ENCODE measurements at places on chromosomes 16 and 17. TPM values are rescaled to one million over a fixed set of nuclear protein-coding genes. Genes with fewer than 3 reads are reported as not detected.
A peak's percentile ranks its signal among the peaks of the same experiment; 100 is the strongest.

DNA sequence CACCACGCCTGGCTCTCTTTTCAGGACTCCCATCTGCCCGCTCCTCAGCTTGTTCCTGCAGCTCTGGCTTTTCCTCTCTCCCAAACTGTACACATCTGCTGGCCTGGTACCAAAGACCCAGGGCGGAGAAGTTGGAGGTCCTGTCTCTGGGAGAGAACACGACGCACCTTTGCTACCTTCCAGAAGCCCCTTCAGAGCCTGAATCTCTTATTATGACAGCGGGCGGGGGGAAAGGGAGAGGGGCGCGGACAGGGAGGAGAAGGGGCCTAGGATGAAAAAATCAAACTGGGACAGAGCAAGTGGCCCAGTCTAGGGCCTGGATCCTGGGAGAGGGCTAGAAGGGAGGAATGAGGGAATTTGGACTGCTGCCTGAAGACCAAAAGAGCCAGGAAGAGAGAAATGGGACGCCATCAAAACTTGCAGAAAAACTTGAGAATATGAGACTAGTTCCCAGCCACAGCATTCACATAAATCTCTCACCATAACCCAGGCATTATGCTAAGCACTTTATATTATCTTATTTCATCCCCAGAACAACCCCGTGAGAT is 2.5 kb upstream of the PER1 start:
- DNase-seq = no peak

GRCh38 chr17:31609996-31610910 is 218.8 kb downstream of the RAB11FIP4 start:
- DNase-seq = no peak

DNA sequence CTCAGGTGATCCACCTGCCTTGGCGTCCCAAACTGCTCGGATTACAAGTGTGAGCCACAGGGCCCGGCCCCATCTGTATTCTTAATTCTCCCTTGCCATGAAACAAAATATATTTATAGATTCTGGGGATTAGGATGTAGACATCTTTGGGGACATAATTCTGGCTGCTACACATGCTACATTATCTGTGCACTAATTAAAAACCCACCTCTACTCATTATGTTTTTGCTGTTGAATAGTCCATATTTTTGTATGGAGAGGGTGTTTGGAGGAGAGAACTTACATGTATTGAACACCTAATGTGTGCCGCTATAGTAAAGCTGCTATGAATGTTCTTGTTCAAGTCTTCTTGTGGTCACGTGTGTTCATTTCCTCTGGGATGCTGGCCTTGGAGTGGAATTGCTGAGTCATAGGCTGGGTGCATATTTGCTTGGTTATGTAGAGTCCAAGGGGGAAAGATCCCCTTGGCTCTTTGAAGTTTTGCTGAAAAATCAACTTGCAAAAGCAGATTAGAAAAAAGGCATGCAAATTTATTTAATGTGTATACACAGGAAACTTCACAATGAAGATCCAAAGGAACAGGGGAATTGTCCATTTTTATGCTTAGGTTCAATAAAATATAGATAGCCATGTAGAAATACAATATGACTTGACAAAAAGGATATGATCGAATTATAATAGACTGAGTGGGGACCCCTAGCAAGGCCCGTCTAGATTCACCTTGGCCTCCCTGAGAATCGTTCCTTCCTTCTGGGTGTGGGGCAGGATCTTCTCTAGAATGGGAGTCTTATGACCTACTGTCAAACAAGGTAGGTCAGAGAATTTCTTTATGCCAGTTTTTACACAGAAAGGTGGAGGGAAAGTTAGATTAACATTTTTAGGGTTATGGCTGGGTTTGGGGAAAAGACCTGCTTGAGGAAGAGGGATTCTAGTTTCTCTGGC is 42.1 kb upstream of the GPRC5B start:
- peak; percentile 40 for DNase-seq

GRCh38 chr17:50477976-50478375 is 684 bp upstream of the RSAD1 start:
- no peak for DNase-seq

DNA sequence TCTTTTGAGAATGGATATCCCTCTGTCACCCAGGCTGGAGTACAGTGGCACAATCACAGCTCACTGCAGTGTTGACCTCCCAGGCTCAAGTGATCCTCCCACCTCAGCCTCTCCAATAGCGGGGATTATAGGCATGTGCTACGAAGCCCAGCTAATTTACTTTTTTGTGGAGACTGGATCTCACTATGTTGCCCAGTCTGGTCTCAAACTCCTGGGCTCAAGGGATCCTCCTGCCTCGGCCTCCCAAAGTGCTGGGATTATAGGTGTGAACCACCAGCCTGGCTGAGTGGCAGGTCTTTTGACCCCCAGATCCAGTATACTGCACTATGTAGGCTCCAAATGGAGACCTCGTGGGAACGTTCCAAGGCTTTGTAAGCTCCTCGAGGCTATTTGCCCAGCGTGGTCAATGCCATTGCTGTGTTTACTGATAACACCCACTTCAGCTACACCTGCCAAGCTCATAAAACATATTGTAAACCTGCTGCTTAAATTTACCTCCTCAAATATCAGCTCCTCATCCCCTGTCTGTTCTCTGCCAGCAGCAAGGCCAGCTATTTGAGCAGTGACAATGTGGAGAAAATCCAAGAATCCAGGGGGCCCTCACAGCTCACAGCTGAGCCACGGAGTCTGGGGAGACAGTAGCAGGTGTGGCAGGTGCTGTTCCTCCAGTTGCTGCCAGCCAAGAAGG is 16.2 kb upstream of the KIFC3 start:
- DNase-seq = no peak

DNA sequence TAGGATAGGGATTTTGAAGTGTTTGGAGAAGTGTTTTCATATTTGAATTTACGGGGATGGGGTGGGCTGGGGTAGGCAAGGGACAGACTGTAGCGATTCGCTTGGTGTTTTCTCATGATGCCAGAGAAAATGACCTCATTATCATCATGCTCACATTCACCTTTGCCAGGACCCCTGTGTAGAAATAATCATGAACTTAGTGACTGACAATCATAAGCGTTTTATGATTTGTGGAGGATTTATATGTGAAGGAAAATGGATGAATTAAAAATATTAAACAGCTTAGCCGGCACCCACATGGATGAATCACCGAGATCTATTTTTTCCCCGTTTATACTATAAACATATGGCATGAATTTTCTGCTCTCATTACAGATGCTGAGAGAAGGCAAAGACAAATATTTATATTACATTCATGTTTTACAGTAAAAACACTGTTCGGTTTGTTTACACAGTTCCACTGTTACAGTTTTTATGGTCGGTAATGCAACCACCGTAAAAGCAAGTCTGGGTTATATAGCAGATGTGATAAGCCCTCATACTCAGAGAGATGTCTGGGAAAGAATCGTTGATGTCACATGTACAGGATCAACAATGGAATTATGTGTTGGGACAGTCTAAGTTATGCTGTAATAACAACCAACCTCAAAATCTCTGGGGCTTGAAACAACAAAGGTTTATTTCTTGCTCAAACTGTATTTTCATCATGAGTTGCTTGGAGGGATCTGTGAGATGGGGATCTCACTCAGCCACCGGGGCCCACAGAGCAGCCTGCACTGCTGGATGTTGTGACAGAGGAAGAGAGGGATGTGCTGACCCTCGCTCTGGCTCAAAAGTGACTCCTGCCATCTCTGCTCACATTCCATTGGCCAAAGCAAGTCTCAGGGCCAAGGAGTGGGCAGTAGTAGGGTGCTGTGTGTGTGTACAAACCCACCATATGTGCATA is 85.1 kb downstream of the WWOX start:
- no peak for DNase-seq

GRCh38 chr17:64388961-64389565 is 1.6 kb downstream of the PECAM1 start:
- DNase-seq = no peak

- DNase-seq = no peak
These were observed 121.3 kb upstream of the GSE1 start for GRCh38 chr16:85491798-85492294.

GRCh38 chr16:8204769-8205168 is 385.5 kb downstream of the TMEM114 start:
- no peak for DNase-seq

- DNase-seq = peak; percentile 36
These were observed 63.5 kb upstream of the TEX2 start for GRCh38 chr17:64326420-64327054.

DNA sequence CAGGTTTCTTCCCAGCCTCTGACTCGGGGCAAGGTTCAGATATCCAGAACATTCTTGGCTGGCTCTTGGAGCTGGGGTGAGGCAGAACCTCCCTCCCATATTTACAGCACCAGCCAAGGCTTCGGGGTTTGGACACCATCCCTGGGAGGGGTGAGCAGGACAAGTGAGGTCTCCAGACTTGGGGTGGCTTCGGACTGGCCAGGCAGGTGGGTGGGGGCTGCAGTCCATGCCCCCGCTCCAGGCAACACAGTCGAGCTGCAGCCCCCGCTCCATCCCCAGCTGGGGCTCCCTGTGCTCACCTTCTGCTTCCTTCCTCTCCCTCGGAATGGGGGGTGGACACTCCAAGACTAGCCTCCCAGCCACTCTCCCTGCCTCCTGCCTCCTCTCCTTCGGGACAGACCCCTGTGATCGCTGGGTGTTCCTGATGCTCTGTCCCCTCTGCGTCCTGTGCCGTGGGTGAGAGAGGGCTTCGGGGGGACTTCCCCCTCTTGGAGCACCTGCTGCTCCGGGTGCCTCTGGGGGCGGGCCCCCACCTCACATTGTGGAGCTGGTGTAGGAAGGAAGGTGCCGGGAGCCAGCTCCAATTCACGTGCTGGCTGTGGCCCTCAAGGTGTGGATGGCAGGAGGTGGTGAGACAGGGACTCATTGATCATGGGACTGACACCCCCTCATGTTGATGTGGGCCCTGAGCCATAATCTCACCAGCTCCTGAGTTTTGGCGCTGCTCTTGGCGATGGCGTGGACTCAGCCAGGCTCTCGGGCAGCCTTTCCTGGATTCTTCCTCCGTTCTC is 189.2 kb downstream of the SEC14L1 start:
- no peak for DNase-seq

- DNase-seq = no peak
These were observed 85.6 kb downstream of the SPECC1 start for GRCh38 chr17:20094777-20095176.

- DNase-seq = no peak
These were observed 149.3 kb downstream of the MSI2 start for GRCh38 chr17:57405491-57406072.

DNA sequence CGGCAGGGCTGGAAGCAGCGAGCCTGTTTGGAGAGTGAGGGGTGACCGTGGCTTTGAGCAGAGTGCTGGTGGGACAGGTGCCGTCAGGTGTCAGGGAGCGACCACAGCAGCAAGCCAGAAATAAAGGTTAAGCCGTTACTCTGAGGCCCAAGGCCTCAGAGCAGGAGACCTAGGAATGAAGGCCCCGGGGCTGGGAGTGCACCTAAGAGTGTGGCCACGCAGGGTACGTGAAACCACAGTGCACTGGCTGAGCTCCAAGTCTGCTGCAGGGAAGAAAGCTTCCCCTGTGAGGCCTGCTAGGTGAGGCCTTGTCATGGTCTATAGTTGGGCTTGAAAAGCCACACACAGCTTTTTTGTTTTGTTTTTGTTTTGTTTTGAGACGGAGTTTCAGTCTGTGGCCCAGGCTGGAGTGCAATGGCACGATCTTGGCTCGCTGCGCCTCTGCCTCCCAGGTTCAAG is 8.7 kb downstream of the CLUAP1 start:
- no peak for DNase-seq

DNA sequence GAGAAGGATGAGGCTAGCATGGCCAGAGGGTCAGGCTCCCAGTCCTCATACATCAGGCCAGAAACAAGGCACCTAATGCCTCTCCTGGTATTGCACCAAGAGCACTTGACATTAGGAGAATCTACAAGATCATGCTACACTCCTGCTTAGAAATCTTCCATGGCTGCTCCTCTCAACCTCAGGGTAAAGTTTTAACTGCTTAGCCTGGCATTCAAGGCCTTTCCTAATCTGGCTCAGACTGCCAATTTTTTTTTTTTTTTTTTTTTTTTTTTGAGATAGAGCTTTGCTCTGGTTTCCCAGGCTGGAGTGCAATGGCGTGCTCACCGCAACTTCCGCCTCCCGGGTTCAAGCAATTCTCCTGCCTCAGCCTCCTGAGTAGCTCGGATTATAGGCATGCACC is 8.2 kb downstream of the PIP4K2B start:
- DNase-seq = no peak

GRCh38 chr17:80992948-80993624 is 1.4 kb downstream of the CHMP6 start:
- DNase-seq = no peak

- DNase-seq = no peak
These were observed 147.9 kb downstream of the STX8 start for GRCh38 chr17:9427465-9428315.

DNA sequence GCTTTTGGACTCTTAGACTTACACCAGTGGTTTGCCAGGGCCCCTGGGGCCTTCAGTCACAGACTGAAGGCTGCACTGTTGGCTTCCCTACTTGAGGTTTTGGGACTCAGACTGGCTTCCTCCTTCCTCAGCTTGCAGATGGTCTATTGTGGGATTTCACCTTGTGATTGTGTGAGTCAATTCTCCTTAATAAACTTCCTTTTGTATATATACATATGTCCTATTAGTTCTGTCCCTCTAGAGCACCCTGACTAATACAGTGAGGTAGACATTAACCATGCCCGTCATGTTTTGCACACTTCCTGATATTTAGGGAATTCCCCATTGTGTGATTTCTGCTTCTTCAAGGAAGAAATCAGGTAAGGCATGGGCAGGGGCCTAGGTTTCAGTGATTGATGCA is 147.8 kb upstream of the CA10 start:
- no peak for DNase-seq

DNA sequence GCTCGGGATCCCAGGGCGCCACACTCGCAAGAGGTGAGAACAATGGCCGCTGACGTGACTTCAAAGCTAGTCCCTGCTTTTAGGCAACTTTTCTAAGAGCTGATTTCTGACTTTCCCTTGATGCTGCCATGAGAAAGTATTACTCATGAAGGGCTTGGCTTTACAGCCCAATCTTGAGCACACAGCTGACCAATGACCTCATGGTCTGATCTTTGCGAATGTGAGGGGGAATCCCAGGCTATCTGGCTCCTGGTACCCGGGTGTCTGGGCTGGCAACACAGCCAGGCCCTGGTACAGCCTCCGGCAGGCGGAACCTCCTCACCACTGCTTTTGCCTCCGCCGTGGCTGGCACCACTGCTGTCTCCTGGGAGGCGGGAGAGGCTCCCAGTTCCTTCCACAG is 17.5 kb downstream of the NDUFAF8 start:
- DNase-seq = no peak

- DNase-seq = no peak
These were observed 101.3 kb downstream of the NOG start for GRCh38 chr17:56694825-56695224.

The GNG13 gene
- not detected for total RNA-seq

The GAS2L2 gene
- not detected for total RNA-seq

The KRTAP4-9 gene
- not detected for total RNA-seq

The TBL3 gene
- total RNA-seq = 32.0 TPM

The NCOR1 gene
- total RNA-seq = 61.5 TPM

The SLC6A2 gene
- total RNA-seq = not detected
